HT-29 (cell line): ENCODE measurements at places on chromosomes 5 and 9.

DNA sequence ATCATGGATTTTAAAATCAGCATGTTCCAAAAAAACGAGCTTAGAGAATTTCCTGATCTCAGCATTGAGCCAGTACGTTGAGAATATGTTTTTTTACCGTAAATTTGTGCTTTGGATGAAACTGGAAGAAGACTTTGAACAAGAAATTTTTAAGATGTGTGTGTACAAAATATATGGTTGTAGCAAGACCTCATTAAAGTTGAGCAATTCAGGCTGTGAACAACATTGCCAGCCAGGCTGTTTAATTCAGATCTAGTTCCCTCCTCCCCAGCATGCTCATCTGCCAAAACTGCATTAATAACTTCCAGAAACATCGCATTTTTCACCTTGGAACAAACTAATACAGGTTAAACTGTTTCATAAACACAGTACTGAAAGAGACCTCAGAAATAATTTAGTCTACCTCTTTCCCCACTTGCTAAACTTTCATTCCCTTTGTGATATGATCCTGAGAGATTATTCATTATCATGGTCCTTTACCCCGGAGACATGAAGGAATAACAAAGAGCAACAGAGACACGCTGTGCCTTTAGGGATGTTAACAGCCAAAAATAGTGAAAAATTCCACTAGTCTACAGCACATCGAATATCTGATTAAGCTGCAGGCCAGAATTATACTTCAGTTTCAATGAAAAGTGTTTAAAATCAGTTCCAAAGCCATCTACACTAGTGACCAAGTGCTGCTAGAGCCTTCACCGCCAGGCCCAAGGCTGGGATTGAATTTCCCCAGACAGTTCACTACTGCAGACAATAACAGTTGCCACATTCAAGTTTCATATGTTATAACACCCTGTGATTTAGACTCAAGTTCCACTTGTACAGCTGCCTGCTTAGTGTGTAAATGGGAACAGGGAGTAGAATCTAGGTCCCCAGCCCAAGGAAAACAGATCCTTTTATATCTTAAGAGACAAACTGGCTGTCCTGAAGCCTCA, 89.6 kb downstream of the EFNA5 start:
- no peak for DNase-seq

DNA sequence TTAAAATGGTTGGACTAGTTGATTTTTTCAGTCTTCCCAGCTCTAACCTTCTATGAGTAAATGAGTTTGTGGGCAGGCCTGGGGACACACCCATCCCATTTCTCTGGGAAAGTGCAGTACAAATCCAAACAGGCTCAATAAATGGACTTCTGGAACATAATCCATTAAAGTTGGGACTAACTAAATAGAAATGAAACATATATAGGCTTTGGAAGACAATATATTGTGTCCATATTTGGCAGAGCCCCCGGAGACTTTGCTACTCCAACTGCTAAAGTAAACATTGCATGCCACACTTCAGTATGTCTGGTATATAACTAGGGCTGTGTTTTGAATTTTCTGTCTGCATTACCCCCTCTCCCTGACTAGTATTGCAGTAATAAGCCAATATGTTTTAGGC, 191.4 kb upstream of the DAB2 start:
- DNase-seq: no peak

- DNase-seq: no peak
Observed at GRCh38 chr9:137173796-137174664, 2.2 kb upstream of the TMEM210 start.

DNA sequence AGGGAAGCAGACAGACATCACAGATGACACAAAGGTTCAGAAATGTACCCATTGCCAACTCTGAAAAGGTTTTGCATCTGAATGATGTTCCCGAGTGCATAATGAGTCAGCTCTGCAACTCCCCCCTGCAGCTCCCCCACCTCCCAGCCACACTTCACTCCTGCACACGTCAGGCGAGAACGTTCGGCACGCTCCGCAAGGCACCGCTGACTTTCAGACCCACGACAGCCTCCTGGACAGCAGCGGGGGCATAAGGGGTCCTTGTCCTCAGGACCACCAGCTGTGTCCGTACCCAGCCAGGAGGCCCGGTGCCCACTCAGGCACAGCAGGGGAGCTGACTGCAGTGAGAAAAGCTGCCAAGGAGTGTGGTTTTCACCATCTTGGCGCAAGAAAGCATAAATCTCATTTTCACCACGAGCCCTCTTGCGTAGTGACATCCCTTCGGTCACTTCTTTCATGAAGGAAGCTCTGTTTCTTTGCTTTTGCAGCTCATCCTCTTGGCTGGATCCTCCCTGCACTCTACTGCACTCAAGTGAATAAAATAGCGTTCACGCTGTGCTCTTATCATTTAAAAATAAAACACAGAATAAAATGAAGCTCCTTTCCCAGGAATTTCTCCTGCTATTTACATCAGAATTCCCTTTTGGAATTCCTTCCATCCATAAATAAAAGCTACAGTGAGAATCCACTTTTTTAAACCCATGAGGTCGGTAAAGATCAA, 9.9 kb downstream of the GFPT2 start:
- DNase-seq: no peak

DNA sequence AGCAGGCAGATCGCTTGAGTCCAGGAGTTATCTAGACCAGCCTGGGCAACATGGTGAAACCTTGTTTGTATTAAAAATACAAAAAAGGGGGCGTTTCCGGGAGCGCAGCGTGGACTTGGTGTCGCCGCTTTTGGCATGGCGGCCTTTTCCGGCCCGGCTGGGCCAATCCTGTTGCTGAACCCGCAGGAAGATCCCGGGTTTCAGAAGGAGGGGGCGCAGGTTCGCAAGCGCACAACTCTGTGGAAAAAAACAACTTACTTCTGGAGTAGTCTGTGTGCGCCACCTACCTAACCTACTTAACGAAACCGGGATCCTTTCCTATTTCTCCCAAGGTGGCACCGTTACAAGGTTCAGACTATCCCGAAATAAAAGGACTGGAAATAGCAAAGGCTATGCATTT, 198.6 kb downstream of the MSX2 start:
- no peak for DNase-seq
